ENCODE measurements at places on chromosomes 1 and 21.

DNA sequence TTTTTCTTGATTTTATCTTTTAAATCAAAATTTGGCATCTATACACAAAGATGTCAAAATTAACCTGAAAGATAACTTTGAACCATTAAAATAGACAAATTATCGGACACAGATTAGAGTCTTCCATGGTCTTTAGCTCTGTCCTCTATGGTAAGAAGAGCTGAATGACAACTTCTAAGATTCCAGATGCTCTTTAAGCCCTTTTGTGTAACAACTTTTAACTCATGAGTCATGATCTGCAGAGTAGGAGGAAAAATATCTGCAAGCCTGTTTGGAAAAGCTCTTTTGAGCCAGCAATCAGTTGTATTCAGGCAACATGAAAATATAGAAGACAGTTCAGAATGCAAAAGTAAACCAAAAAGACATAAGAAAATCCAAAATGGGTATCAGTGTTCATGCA is 37.8 kb downstream of the TTC13 start:
- DNase-seq: no peak

DNA sequence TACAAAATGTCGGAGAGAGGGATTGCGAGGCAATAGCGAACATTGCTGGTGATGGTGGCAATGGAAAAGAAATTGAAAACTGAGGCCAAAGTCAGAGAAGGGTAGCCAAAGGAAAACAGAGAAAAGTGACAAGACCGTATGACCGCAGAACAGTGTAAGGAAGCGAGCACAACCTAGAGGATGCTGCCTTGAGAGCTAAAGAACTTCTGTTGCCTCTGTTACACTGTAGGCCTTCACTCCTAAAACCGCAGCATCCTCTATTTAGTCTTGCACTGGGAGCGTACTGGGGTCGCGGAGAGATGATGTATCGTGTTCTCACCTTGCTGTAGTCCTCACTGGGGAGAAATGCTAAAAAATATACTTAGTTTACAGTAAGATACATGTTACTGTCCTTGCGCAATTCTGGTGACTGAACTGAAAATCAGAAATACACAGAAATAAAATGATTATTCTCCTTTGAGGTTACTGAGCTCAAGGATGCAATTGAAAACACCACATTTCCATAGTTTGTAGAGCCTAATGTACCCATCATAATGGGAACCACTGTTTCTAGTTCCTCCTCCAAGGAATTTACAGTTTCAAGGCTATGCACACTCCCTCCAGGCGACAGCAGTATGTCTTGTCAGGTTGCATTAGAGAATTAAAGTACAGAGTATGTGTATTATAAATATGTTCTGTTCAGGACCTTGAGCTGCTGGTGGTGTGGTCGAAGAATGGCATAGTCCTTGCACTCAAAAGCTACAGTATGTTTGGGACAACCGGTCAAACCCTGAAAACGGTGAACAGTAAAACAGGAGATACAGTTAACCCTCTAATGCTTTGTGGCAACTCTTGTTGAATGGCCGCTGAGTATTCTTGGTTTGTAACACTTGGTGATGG is 1.3 kb downstream of the NEK7 start:
- no peak for DNase-seq

DNA sequence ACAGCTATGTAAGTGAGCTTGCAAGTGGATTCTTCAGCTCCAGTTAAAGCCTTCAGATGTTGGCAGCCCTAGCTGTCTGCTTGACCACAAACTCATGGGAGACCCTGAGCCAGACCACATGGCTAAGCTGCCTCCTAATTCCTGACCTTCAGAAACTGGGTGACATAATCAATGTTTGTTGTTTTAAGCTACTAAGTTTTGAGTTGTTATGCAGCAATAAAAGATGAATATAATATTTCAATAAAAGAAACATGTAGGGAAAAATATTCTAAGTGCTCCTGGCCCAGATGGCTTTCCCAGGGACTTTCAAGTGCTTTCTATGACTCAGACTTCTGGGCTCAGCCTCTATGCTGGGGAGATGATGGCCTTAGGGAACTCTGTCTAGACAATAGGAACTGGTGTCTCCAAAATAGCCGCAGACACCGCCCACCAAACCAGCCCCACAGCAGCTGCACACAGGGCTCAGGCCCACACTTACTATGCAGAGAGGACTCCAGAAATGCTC is 20.3 kb upstream of the AZIN2 start:
- DNase-seq: no peak

GRCh38 chr21:25314247-25314646 is 293.0 kb downstream of the MRPL39 start:
- DNase-seq: no peak

DNA sequence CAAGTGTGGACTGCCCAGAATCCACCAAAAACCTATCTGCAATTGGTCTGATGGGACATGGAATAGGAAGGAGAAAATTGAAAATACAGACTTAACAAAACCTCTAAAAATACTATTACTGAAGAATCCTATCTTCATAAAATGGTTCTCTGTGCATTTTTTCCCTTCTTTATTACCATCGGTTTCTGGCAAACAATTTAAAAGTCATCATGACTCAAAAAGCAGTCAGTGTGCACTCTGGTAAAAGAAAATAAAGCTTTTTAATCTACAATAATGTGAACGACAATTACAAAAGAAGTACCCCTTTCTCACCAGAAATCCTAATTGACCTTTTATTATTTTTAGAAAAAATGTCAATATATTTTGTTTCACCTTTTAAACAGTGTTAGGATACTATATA is 186.3 kb downstream of the TPR start:
- no peak for DNase-seq

DNA sequence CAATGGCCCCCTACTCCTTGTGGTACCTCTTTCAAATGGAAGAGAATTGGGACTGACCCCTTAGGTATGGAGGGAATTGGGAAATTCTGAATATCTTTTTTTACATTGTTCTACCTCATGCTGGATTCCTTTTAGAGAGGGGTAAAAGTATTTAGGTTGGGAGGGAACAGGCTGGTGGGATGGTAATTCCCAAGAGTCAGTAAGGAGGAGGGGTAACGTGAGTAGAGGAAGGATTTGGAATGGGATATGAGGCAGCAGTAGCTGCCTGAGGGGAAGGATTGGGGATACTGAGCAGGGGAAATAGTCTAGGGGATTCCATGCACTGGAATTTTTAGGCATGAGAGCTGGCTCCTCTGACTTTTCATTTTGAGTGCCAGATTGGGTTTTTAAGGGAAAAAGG is 3.8 kb upstream of the AADACL3 start:
- DNase-seq: no peak

DNA sequence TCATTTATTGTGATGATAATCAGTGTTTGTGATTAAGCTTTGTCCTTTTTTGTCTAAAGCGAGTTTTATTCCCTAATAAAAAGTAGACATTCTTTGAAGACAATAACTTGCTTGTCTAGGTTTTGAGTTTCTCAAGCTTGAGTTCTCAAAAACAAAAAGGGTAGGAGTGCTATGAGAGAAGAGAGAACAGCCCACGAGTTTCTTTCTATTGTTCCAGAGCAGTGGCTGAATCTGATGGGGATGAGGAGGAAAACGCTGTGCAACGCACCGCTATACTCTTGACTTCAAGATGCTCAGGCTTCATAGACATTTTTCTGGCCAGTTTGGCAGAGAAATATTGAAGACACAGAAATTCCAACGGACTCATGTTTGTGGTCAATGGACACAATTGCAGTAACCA is 669.8 kb upstream of the B3GALT2 start:
- no peak for DNase-seq

DNA sequence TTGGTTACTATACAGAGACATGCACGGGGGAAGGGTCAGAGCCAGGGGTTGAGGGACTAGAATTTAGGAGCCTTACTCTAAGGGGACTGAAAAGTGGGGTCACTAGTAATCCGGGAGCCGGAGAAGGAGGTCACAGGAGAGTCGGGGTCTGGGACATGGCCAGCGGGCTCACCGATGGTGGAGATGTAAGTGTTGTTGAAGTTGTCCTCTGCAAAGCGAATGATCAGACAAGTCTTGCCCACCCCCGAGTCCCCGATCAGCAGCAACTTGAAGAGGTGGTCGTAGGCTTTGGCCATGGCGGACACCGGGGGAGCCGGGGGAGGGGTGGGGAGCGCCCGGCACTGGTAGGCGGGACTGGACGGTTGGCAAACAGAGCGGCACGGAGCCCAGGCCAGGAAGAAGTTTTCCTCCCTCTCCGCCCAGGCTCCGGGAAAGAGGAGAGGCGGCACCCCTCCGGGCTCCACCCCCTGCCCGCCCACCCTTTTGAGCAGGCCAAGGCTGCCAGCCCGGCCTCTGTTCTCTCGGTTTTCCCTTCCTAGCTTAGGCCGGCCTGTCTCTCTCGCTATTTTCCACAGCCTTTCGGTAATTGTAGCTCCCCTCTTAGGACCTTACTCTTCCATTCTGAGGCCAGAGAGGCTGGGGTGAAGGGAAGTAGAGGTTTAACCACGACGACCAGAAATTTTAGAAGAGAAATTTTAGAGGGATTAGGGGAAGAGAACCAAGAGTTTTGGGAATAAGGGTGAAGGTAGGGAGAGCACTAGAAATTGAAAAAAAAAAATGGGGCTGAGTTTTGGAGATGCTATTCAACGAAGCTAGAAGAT is at the start of gene RAB13:
Gene RAB13 (minus strand): TSS at position 399 of the 821 bp plus-strand sequence. CDS start 103 bp downstream, at position 296.
- DNase-seq: no peak

GRCh38 chr1:178660461-178660860 is 64.6 kb upstream of the RALGPS2 start:
- DNase-seq: no peak

GRCh38 chr1:89499320-89499719 is 25.3 kb upstream of the LRRC8B start:
- DNase-seq: no peak

GRCh38 chr1:77388661-77389060 is 106.8 kb downstream of the AK5 start:
- no peak for DNase-seq

DNA sequence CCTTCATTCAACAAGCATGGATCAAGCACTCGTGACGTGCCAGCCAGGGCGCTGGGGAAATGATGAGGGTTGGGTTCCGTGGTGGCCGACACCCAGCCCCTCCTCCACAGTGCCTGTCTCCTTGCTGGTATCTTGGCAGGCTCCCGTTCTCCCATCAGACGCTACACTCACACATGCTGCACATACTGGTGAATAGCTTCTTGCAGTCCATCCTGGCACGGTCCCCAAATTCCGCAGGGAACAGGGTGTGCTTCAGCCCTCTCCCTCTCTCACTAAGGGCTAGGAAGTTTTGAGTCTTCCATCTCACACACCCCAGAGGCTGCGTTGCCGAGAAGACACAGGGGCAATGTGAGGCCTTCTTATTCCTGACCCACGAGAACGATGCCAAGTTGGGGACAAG is 10.1 kb upstream of the MEF2D start:
- DNase-seq: no peak

DNA sequence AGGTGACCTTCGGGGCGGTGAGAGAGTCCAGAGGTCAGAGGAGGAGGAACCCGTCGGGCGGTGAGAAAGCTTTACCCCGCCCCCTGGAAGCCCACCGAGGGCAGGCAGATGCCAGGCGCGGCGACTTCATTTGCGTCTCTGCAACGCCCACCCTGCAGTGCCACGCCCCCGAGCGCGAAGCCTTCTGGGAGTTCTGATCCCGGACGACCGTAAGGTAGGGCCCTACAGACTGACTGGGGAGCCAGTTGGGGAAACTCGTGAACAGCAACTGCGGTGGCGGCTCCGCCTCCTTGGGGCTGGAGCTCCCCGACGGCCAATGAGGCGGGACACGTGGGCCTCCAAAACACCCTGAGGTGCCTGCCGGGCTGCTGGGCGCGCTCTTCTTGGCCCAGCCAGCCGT is 46.0 kb upstream of the EDARADD start:
- DNase-seq: no peak

GRCh38 chr1:22454476-22455056 is 2.9 kb downstream of the ZBTB40 start:
- DNase-seq: no peak

DNA sequence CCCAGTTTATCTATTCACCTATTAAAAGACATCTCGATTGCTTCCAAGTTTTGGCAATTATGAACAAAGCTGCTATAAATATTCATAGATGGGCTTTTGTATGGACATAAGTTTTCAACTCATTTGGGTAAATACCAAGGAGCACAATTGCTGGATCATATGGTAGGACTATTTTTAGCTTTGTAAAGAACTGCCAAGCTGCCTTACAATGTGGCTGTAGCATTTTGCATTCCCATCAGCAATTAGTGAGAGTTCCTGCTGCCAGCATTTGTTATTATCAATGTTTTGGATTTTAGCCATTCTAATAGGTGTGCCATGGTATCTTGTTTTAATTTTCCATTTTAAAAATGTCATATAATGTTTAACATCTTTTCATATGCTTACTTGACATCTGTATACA is 475.6 kb upstream of the NCAM2 start:
- DNase-seq: no peak
